ENCODE measurements at places on chromosomes 16 and 17. TPM values are rescaled to one million over a fixed set of nuclear protein-coding genes. Genes with fewer than 3 reads are reported as not detected.

YPEL2 gene
- 7.4 TPM for total RNA-seq

TRPV3 gene
- 0.74 TPM for total RNA-seq

TRIM37 gene
- total RNA-seq = 92.9 TPM

PYDC1 gene
- total RNA-seq = 0.49 TPM

Data from temporal lobe (tissue), 4 donors.